ENCODE measurements at places on chromosomes 2 and 18.

- no peak for DNase-seq
These were observed 664.1 kb downstream of the BCL11A start for GRCh38 chr2:59889305-59889704.

DNA sequence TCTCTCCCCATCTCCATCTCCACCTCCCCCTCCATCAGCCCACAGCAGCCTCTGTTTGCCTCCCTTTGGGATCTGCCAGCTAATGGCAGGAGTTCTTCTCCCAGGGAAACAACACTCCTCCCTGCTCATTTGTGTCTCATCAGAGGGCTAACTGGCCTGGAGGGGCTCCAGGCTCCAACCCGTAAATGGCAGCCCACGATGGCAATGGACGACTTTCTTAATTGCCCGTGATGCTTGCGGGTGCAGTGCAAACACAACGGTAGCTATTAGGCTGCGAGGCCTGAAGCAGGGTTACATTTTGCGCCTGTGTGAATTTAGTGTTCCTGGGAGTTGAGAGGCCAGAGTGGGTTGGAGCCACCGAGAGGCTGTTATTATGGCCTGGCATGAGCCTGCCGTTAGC is 285.1 kb downstream of the TNS1 start:
- DNase-seq, result no peak

DNA sequence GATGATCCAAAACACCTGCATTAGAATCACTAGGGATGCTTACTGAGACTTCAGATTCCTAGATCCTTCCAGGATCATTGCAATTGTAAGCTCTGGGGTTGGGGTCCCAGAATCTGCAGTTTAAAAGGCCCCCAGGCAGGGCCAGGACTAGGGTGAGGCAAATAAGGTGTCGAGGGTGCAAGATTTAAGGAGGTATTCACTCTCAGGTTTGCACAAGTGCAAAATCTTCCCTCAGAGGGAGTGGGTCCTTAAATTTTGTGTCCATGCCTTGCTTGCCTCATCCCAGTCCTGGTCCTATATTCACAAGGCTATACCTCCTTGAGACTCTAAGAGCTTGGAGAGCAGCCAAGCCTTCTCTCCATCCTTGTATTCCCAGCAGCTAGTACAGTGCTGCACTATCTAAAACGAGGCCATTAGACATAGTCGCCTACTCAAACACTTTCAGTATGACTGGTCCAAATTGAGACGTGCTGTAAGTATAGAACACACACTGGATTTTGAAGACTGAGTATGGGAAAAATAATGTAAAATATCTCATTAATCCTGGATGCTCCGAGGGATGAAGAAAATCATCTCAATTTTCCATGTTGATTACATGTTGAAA is 31.6 kb upstream of the MREG start:
- no peak for DNase-seq

DNA sequence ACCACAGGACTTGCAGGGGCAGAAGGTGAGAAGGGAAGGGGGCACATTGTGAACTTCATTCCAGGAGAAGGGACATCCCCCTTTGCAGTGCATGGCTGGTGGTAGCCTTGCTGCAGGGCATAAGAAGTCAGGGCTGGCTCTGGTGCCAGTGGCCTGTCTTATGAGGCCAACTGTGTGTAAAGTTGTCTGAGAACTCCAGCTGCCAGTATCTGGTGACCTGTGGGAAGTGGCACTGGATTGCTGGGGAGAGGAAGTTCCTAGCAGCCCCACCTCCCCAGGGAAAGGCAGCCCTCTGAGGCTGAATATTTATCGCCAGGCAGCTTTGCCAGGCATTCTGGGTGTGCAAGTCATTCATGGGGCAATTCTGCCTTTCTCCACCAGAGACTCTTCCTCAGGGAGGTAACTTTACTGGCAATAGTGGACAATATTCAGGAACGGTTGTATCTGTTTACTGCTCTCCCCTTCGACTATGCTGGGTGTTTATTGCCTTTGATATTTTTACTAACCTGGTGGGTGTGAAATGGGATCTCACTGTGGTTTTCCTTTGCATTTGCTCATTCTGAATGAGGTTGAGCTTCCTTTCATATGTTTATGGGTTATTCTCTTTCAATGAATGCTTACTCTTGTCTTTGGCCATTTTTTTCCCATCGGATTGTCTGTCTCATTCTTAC is 12.3 kb downstream of the TRPM8 start:
- DNase-seq, result no peak

- no peak for DNase-seq
These were observed 74.4 kb upstream of the COPS8 start for GRCh38 chr2:237011206-237011795.

DNA sequence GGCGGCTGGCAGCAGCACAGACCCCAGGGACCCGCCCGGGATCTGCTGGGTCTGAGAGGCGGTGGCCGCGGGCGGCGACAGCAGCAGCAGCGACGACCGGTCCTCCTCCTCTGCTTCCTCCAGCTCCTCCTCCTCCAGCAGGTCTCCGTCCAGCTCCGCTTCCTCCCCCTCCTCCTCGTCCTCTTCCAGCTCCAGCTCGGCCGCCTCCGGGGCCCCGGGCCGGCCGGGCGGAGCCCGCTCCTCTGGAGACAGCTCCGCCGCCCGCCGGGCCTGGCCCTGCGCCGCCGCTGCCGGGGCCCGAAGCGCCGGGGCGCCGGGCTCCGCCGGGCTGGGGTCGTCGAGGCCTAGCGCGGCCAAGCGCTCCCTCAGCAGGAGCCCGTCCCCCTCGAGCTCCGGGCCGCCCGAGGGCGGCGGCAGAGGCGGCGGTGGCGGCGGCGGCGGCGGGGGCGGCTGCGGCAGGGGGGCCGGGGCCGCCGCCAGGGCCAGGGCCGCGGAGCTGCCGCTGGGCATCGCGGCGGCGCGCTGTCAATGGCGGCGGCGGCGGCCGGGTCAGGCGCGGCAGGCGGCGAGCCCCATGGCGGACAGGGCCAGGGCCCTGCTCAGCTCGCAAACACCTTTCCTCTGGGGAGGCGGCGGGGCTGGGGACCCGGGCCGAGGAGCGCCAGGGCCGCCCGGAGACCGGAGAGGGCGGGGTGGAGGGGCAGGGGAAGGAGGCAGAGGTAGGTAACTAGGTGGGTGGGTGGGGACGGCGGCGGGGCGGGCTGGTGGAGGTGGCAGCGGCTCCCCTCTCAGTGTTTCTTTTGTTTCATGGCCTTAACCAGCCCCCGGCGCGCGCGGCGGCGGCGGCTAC is 445 bp downstream of the MEX3C start:
- no peak for DNase-seq

GRCh38 chr2:197596766-197597165 is 78.6 kb downstream of the RFTN2 start:
- DNase-seq, result no peak

DNA sequence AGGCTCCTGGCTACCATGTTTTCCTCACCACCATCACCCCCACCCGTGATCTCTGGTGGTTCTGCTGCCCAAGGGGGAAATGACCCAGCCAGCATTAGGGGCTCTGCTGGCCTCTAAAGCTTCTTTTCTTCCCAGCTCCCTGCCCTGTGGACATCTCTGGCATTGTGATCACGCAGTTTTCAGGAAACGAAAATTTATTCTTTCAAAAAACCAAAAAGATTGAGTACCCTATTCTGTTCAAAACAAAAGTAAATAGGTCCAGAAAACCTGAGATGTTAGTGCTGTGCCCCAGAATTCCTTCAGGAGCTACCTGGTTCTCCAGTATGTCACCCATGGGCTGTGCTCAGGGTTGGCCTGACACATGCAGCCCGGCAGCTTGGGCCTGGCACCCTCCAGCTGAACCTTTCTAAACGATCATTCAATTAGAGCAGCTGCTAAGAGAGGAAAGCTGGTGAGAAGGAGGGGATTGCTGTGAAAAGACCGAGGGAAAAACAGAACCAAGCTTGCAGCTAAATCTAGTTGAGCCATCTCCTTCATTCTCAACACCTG is 157.5 kb downstream of the MGAT5 start:
- no peak for DNase-seq

DNA sequence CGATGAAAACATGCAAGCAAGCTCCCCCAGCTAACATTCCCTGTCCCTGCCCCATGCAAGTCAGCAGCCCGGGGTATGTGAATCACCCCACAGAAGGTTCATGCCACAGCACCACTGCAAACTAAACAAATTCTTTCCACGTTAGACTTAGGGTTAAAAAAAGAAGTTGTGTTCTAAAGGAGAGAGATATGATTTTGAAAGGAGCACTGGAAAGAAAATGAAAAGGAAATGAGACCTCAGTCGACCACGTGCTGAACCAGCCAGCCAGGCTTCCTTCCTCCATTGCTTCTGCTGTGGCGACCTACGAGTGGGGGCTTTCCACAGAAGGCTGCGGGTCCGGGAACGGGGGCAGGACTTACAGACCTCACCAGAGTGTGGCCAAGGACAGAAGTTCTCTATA is 52.0 kb downstream of the ARL4C start:
- DNase-seq, result no peak

GRCh38 chr2:128178650-128179460 is 87.9 kb downstream of the UGGT1 start:
- no peak for DNase-seq

DNA sequence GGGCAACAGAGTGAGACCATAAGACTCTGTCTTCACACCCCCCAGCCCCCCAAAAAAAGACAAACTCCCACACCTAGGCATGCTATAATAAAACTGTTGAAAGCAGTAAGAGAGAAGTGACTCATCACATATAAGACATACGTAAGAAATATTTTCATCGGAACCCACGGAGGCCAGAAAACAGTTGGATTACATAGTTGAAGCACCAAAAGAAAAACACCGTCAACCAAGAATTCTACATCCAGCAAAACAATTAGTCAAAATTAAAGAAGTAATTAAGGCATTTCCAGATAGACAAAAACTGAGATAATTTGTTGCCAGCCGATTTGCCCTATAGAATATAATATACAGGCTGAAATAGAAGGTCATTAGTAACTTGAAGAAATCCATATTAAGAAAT is 128.7 kb downstream of the VAPA start:
- no peak for DNase-seq

DNA sequence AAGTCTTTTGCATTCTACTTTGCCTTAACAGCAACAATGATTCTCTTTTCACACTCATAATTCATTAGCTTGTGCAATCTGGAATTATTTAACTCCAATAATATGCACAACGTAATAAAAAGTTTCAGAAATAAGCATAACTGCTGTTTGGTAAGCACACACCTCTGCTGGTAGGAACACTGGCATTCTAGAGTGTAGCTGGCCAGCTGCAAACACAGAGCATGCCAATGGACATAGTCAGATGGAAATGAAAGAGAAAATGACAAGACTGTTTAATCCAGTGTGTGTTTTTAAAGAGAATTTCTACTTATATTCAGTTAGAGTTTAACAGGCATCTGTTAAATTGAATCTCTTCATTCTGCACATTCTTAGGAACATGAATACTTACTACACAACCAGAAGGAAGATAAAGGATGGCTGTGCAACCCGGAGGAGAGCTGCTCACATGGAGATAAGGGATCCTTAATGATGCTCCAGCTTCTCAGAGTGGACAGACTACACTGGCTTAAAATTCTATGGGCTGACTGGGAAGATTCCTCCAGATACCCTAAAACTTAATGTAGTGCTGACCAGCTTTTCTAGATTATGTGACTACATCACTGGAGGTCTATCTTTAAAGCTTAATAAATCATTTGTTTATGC is 94.6 kb upstream of the CHAC2 start:
- no peak for DNase-seq

- no peak for DNase-seq
These were observed 152.4 kb upstream of the CAVIN2 start for GRCh38 chr2:191999101-191999841.

DNA sequence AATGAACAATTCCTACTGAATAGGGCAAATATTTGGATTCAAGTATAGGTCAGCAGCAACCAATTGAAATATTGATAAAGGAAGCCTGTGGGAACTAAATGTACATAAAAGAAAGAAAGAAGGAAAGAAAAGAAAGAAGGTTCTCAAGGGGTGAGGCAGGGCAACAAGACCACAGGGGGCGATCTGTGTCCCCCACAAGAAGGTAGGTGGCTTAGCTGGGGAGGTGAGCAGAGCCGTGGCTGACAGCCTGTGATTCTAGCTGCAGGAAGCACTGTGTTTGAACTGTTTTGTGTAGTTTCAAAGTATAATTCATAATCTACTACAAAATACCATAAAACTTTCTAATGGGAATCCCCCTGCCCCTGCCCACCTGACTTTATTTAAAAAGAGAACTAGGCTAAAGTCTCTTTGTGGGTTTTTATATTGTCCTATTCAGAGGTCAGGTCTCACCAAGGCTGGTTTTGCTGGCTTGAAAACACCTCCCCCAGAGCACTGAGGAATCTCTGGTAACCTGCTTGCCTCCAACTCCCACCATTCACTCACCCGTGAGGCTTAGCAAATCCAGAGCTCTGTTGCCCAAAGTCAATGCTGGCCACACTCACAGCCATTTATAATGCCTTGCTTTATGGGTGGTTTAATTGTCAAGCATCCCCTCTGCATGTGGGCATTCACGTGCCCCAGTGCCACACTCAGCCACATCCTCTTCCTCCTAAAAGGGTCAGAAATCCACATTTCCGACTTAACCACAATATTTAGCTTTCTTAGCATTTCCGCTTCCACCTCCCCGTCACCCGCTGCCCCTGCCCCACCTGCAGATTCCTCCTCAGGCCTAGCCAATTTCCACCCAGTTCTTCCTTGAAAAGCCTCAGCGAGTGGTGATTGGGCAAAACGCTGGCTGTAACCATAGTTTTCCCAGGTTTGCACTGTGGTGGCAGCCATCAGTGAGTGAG is 36.4 kb upstream of the LMAN1 start:
- DNase-seq, result no peak

DNA sequence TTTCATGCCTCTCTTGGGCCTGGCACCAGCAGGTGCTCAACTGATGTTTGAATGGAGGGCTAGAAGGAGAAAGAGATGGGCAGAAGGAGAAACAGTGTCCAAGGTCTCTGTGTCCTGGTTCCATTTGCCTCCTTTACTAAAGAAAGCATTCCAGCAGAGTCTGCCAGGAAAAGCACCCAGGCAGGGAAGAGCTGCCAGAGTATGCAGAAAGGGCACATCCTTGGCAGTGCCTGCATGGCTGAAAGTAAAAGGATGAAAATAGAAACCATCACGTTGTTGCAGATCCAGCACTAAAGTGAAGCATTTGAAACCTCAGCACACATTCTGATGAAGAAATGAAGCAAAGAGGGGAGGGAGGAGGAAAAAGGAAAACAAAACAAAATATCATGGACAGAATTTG is 142.2 kb downstream of the ESCO1 start:
- no peak for DNase-seq

- no peak for DNase-seq
These were observed 160.8 kb downstream of the LPIN1 start for GRCh38 chr2:11907190-11907589.

- no peak for DNase-seq
These were observed 21.6 kb downstream of the MAP4K4 start for GRCh38 chr2:101718993-101719571.
